Right hindlimb (tissue), 1 donor: ENCODE measurements at places on chromosomes 6 and 20.

GRCh38 chr20:49955167-49955566 is 19.0 kb downstream of the RNF114 start:
- DNase-seq: no peak

DNA sequence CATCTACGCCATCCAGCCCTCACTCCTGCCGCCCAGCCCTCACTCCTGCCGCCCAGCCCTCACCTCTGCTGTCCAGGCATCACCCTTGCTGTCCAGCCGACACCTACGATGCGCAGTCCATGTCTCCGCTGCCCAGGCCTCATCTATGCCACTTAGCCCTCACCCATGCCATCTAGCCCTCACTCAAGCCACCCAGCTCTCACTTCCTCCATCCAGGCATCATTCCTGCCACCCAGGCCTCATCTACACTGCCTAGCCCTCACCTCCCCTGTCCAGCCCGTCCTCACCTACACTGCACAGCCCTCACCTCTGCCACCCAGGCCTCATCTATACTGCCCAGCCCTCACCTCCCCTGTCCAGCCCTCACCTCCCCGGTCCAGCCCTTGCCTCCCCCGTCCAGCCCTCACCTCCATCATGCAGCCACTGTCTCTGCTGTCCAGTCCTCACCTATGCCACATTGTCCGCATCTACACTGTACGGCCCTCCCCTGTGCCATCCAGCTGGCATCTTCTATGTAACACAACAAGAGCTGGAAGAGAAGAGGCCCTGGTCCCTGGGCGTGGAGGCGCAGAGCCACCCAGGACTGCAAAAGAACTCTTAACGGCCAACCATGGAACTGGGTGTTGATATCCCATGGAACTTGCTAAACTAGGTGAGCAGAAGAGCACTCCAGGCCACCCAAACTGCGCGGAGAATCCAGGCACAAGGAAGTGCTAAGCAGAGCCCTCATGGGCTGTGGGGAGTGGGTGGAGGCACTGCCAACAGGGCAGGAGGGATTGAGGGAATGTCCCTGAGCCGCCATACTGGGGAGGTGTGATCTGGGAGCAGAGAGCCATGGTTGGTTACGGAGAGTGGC is 31.0 kb downstream of the RNASET2 start:
- DNase-seq: no peak

- DNase-seq: no peak
These were observed 113.4 kb downstream of the B3GAT2 start for GRCh38 chr6:70843328-70843918.

- DNase-seq: no peak
These were observed 55.2 kb downstream of the PTPN1 start for GRCh38 chr20:50565383-50565782.

DNA sequence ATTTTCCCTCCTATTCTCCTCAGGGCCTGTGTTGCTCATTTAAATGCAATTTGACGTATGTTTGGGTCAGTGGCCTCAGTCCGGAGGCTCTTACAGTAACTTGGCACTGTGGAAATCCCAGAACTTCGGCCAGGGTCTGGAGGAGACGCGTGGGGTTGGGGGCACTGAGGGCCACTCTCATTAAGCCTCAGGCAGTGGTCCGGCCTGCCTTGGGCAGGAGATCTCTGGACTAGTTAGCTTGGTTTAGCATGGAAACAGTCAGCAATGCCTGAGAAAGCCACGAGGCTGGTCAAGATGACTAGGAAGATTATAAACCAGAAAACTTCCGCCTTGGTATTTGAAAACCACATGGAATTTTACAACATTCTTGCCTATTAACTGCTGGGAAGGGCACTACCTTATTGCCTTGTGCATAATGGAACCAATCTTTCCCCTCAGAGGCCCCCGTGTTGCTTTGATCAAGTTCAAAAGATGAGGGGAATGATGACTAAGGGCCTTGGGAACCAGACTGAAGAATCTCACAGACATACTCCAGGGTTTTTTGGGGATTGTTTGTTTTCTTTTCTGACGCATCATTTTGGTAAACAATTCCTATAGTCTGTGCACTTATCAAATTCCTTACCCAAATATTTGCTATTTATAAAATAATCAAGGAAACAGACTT is 206.0 kb upstream of the PREP start:
- no peak for DNase-seq

GRCh38 chr6:152984513-152984872 is 1.7 kb upstream of the FBXO5 start:
- no peak for DNase-seq

- no peak for DNase-seq
These were observed 5.4 kb upstream of the POU3F2 start for GRCh38 chr6:98828941-98829411.

DNA sequence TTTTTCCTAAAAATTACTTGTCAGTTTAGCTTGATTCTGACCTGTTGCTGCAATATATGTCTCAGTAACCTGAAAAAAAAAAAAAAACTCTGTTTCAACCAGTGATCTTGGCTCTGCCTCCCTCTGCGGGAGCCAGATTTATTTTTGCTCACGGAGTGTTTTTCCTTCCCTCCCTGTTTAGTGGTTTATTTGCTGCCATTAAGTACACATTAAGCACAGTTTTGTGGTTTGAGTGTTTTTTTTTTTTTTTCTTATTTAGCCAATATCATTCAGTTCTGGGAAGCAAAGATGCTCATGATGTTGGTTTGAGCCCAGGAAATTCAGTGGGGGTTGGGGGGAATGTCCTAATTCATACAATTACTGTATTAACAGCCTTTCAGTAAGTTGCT is 110.1 kb upstream of the GPR6 start:
- peak; percentile 54 for DNase-seq

DNA sequence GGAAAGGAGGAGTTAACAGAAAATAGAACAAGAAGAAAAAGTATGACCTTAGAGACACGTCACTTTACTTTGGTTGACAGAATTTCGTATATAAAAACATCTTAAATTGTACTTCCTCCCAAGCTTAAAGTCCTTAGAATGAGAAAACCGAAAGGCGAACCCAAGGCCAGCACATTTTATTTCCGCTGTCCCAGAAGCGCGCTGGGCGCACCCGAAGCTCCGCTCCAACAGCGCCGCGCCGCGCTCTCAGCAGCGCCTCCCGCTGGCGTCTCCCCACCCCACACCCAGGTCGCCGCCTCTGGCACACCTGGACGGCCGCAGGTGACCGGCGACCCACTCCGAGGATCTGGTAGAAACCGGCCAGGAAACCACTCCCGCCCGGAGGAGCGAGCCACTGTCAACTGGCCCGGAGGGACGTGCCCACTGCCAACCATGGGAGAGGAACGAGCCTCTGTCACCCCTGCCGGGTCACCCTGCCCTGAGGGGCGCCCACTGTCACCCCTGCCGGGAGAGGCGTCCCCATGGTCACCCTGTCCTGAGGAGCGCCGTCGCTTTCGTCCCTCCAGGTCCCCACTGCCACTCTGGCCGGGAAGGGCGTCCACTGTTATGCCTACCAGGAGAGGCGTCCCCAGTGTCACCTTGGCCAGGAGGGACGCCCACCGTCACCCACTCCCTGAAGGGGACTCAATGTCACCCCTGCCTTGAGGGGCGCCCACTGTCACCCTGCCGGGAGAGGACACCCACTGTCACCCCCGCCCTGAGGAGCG is 824 bp downstream of the MPC1 start:
- peak; percentile 60 for DNase-seq

DNA sequence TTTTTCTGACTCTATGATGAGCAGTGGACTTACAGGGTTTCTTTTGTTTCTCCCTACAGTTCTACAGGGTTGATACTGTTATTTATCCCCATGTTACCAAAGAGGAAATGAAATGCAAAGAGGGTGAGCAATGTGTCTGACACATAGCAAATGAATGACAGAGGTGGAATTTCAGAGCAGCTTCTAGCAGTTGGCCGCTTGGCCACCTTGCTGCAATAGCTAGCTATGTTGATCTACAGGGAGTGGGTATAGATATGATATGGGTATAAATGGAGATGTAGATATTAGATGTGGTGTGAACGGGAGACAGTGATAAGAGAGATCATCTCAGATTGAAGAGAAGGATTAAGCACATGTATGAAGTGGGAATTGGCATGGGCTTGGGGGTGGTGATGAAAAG is 10.9 kb upstream of the SLC22A3 start:
- no peak for DNase-seq
